ENCODE measurements at places on chromosomes 2 and 18.

GRCh38 chr2:199962203-199962602 lies 6.8 kb downstream of the MAIP1 start:
- no peak for DNase-seq

DNA sequence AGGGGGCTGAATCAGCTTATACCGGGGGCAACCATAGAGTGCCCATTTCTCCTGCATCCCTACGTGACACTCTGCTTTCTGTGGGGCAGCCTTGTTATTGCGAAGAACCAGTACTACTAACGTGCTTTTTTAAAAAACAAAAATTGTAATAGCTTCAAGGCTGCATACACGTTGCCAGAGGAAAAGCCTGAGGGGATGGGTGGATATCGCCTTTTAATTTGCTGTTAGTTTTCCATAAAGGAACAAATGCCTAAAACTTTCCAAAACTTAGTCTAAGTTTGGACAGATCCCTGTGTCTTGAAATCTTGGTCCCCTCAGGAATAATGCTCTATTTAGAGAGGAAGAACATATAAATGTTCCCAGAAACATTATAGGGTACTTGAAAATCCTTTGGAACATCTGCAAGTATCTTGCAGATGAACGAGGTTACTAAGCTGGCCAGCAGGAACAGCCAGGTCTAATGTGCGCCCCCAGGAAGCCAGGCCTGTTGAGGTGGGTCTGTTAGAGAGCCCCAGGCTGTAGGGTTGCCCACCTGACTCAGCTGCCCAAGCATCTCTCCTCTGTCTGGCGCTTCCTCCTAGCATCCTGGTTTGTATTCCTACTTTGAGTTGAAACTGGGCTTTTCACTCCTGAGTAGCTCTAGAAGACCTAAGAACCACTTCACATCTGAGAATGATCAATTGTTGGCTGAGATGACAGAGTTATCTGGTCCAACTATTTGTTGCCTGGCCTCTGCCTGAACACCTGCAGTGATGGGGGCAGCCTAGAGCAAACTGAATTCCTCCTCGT lies 96.9 kb downstream of the TGOLN2 start:
- DNase-seq, result no peak

- DNase-seq, result no peak
Measured at GRCh38 chr18:76486038-76486437, 9.0 kb downstream of the ZNF516 start.

GRCh38 chr18:30088238-30089015 lies 954.1 kb downstream of the DSC3 start:
- DNase-seq, result no peak

DNA sequence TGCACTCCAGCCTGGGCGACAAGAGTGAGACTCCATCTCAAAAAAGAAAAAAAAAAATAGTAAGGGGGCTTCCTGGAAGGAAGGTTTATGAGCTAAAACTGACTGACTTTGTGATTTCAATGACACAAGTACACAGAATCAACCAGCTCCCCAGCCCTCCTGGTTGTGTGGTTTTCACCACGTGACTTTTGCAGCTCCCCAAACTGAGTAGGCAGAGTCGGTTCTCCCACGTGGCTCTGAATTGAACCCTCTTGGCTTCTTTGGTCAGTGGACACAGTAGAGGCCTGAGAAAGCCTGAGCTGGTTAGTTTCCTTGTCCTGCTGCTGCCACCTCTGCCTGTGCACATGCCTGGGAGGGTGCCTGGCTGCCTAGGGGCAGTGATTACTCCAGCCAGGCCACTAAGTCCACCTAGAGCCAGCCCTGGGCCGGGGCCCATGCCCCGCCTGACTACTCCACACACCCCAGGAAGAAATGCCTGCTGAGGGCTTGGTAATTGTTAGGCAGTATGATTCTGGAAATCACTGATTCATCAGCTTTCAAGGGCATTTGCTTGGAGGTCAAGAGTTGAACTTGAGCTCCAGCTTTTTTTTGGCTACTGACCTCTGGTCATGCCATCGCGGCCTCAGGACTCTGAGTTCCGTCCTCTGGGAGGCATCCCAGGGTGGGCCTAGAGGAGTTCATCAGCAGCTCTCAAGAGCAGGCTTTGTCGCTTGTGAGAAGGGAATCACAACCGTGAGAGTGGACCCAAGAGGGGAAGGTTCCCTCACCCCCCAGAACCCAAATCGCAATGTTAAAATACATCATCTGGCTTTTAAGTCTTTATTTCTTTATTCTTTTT lies 431.9 kb upstream of the HS6ST1 start:
- no peak for DNase-seq

- DNase-seq, result no peak
Measured at GRCh38 chr18:60197671-60198462, 174.7 kb downstream of the MC4R start.

DNA sequence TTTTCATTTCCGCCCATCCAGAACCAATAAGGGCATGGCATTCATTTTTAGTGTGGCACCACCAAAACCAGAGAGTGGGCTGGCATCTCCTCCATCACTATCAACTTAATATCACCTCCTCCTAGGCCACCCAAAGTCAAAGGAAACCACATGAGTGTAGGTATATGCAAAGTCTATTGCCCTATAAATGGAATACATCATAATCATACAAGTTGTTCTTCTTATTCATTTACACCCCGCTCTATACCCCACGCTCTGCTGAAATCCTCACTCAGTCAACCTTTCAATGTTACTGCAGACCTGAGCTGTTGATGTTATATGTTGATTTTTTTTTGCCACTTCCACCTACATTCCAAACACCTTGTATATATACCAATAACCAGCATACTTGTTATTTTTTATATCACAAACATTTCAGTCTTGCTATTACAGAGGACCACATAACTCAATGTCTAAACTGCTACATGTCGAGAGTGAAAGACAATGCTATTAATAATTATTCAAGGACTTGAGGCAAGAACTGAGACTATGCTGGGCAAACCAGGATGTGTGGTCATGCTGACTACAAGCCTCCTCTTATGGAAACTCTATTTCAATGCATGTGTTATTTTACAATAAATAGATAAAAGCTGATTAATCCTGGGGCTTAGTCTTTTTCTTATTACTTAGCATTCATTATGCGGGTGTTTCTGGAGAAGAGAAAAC lies 466.5 kb upstream of the ID2 start:
- DNase-seq, result no peak

- no peak for DNase-seq
Measured at GRCh38 chr2:120436460-120436739, 90.5 kb downstream of the INHBB start.

- DNase-seq, result peak; percentile 37
Measured at GRCh38 chr2:190088917-190089316, 26.4 kb upstream of the MSTN start.

GRCh38 chr2:68125821-68126220 lies 31.9 kb upstream of the PNO1 start:
- DNase-seq, result no peak

DNA sequence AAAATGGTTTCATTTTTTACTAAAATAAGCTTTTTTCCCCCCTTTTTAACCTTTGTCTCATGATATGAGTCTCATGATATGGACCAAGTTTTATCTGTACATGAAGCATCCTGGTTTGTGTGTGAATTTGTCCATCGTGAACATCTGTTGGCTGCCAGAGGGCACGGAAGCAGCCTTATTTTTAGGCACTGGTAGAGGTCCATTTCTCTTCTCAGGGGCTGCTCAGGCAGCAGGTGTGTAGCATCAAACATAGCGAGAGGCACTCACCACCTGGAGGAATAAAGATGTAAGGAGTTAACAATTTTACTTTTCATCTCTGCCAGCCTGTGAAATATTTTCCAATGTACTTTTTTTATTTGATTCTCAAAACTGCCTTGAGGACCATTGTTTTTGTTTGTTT lies 134.5 kb downstream of the RHBDD1 start:
- no peak for DNase-seq

- DNase-seq, result no peak
Measured at GRCh38 chr18:63112706-63113105, 206.9 kb downstream of the BCL2 start.

- no peak for DNase-seq
Measured at GRCh38 chr18:14089191-14089590, 43.0 kb downstream of the ZNF519 start.

GRCh38 chr18:58526425-58527284 lies 102.2 kb downstream of the ALPK2 start:
- DNase-seq, result no peak

GRCh38 chr2:100674666-100675065 lies 111.9 kb downstream of the PDCL3 start:
- DNase-seq, result no peak

DNA sequence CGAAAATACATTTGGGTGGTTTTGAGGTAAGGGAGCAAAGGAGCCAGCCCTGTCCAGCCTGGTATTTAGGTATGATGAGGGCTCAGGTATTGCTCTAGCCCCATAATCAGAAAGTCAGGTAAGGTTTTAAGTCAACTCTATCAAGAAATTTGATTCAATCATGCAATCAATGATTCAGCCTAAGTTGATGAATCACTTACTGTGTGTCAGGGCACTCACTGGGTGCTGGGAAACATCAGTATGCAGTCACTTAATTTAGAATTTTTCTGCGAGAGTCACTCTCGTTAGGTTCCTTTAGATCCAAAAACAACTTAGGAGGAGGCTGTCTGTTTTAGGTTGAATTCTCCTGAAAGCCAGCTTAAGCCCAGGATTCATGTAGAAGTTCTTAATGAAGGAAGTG lies 17.7 kb upstream of the SERPINB2 start:
- DNase-seq, result no peak

GRCh38 chr2:51953931-51954330 lies 922.0 kb upstream of the NRXN1 start:
- DNase-seq, result no peak
